Natural killer cell treated with Interleukin-12 subunit alpha and Interleukin-12 subunit beta and Interleukin-15 and Interleukin-18, amount 100 ng/mL, for 72 hours (primary cell): ENCODE measurements at places on chromosomes 11 and 22. TPM values are rescaled to one million over a fixed set of nuclear protein-coding genes. Genes with fewer than 3 reads are reported as not detected.

GRCh38 chr11:35593143-35593542 is 25.1 kb upstream of the FJX1 start:
- no peak overlapping the region for H3K4me3 ChIP-seq
- H3K4me1 ChIP-seq: no peaks in the 10 kb centered on the region
- H3K36me3 ChIP-seq: no peaks in the 10 kb centered on the region

DNA sequence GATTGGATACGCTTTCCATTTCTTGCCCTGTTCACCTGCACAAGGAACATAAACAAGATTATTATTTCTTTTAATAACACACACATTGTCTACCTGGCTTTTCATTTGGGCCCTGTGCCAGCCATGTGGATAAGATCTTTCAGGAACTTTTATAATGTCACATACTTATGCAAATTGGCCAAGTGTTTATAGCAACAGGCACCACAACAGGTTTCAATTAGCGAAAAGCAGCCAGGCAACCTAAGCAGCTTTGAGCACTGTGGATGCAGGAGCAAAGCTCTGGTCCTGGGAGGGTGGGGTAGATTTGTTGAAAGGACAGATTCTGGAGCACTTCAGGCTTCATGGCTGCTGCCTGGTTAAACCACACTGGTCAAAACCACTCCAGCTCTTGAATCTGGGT is 217.4 kb downstream of the BARX2 start:
- H3K27me3 ChIP-seq: peaks cover 5% of the 10 kb centered on the region
- H3K36me3 ChIP-seq: no peaks in the 10 kb centered on the region
- H3K4me3 ChIP-seq: no peak overlapping the region
- H3K4me1 ChIP-seq: no peaks in the 10 kb centered on the region

GRCh38 chr22:17431179-17431578 is 61.9 kb downstream of the CECR2 start:
- H3K4me1 ChIP-seq: no peaks in the 10 kb centered on the region
- H3K36me3 ChIP-seq: no peaks in the 10 kb centered on the region
- no peak overlapping the region for H3K27ac ChIP-seq

Gene OR52H1
- not detected for total RNA-seq

Gene C2CD2L
- total RNA-seq: 58.4 TPM
